NCI-H524 (cell line): ENCODE measurements at places on chromosomes 16 and 17.
A peak's percentile ranks its signal among the peaks of the same experiment; 100 is the strongest.

GRCh38 chr16:1341495-1342420 is 8.3 kb downstream of the BAIAP3 start:
- no peak for DNase-seq

GRCh38 chr17:9185142-9185541 is 163.8 kb downstream of the NTN1 start:
- no peak for DNase-seq

DNA sequence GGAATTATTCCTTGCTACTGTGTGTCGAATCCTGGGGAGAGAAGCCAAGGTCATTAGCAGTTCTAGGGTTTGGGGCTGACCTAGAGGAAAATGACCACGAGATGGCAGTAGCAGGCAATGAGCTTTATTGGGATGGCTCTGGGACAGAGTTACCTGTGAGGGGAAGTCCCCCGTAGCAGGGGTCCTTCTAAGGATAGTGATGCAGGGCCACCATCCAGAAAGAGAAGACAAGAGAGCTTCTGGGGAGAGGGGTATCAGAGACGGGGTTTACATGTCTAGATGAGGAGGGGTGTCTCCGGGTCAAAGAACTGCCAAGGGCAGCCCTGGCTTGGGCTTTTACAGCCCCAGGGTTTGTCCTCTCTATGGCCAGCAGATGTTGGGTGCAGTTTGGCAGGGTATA is 6.4 kb upstream of the GGT6 start:
- peak; percentile 78 for DNase-seq

GRCh38 chr17:31803494-31804213 is 55.4 kb downstream of the COPRS start:
- DNase-seq = no peak

DNA sequence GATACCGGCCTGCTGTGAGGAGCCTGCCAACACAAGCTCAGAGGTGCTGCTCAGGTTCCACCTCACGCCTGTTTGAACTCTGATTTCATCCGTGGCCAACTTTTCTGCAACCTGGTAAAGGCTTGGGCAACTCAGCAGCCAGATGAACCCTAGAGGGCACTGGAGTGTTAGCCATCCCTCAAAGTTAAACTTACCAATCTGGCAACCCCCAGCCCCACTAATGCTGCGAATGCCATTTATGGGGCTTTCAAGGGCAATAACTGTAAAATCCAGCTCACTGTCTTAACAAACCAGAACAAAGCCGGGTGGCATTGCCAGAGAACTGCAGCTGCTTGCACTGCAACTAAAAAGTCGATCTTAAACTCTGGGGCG is 105.5 kb downstream of the AXIN2 start:
- peak; percentile 56 for DNase-seq

DNA sequence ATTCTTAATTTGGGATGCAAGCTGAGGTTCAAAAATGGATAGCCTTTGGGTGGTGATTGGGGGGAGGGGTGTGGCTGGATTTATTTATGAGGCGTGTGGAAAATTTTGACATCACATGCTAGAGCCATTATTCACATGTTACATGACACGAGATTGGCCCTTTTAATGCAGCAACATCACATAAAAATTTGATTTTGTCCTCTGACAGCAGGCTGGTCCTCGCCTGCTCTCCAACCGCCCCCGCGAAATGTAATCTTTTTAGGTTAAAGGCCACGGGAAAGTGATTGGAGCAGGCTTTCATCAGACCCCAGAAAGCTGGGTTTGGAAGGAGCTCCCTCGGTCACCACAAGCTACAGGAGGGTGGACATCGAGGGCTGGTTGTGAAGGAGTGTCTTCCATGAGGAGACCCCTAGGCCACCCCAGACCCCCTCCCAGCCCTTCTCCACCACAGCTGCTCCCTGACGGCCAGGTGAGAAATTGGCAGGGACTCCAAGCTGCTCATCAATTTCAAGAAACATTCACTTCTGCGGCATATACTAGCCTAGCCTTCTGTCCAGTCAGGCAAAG is 502.7 kb upstream of the PSMD7 start:
- no peak for DNase-seq

- no peak for DNase-seq
These were observed 11.5 kb downstream of the SLC35B1 start for GRCh38 chr17:49696233-49696761.

- DNase-seq = no peak
These were observed 14.9 kb downstream of the GLG1 start for GRCh38 chr16:74591876-74592650.

- DNase-seq = no peak
These were observed 91.3 kb downstream of the MAF start for GRCh38 chr16:79509211-79509631.

DNA sequence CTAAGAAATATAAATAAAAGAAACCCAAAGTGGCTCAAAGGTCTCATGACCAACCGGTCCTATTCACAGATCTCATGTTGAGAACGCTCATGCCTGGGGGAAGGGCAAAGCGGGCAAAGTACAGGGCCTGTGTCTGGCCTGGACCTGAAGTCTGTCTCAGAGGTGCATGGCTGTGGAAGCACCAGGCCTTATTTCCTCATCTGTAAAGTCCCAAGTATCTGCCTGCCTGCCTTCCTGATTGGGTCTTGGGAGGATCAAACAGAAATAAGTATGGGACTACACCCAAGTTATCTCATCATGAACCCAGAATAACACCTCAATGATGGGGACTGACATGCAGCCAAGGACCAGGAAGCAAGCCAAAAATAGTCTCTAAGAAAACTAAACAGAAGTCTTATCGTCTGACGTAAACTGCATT is 14.2 kb downstream of the AXIN2 start:
- DNase-seq = no peak

- DNase-seq = no peak
These were observed 62.1 kb downstream of the CRISPLD2 start for GRCh38 chr16:84881702-84882521.

GRCh38 chr17:44607836-44608690 is 48.2 kb upstream of the MEIOC start:
- DNase-seq = no peak

DNA sequence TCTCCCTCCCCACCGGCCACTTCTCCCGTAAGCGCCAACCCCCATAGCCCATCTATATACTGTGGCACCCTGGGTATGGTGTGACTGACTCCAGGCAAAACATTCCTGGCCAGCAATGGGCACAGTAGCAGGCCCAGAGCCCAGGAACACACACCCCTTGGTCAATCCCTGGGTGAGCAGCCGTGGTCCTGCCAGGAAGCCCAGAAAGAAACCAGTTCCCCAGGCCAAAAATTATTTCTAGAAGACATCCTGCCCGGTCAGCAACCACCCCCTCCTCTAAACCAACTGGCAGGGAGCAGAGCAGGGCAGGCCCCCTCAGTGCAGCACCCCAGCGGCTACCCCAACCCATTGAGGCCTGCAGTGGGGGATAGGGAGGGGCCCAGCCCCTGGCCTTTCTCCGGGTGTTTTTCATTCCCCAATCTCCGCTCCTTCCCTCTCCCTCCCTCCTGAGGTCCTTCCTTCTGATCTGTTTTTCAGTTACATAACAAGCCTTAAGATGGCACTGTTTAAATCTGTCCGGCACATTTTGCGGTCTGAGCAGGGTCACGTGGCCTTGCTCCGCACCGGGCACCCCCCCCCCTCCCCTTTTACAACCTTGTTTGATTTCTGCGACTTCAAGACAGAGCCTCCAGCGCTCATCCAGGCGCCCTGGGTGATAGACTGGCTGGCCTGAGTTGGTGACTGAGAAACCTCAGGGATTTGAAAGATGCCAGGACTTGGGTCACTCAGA is 2.0 kb downstream of the NPTX1 start:
- DNase-seq = peak; percentile 83

- no peak for DNase-seq
These were observed 29.8 kb upstream of the CRYBA1 start for GRCh38 chr17:29216856-29217255.

DNA sequence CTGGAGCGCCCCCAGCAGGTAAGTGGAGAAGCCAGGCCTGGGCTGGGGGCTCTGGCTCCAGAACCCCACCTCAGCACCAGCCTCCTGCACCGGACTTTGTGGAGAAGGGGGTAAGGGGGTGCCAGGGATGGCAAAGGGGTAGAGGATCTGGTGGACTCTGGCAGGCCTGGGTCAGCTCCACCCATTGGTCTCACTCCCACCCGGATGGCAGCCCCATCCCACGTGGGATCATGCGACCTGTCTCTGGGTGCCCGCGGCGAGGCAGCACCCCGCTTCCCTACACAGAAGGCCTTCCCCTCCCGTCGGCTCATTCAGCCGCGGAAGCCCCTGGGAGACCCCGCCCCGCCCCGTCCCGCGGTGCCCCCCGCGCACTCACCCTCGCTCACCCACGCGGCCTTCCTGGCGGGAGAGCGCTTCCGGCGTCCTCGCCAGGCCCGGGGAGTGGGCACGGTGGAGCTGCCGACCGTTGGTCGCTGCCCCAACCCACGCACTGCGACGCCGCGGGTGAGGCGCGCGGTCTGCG is 498 bp upstream of the PLEKHG4 start:
- peak; percentile 44 for DNase-seq

GRCh38 chr17:13429201-13429600 is 172.5 kb downstream of the HS3ST3A1 start:
- DNase-seq = no peak

GRCh38 chr16:3080024-3080423 is 14.6 kb downstream of the IL32 start:
- no peak for DNase-seq
